ENCODE measurements at places on chromosomes 6 and 20.

DNA sequence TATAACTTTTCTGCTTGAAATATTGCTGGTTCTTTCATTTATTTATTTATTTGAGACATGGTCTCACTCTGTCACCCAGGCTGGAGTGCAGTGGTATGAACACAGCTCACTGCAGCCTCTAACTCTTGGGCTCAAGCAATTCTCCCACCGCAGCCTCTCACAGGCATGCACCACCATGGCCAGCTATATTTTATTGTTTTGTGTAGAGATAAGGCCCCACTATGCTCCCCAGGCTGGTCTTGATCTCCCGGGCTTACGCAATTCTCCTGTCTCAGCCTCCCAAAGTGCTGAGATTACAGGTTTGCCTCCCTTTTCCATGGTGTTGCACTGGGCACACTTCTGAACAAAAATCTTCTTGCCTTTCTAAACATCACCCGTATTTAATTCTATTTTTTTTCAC is 39.1 kb upstream of the RNGTT start:
- no peak for DNase-seq

GRCh38 chr20:53867741-53868351 is 202.5 kb downstream of the BCAS1 start:
- no peak for DNase-seq

DNA sequence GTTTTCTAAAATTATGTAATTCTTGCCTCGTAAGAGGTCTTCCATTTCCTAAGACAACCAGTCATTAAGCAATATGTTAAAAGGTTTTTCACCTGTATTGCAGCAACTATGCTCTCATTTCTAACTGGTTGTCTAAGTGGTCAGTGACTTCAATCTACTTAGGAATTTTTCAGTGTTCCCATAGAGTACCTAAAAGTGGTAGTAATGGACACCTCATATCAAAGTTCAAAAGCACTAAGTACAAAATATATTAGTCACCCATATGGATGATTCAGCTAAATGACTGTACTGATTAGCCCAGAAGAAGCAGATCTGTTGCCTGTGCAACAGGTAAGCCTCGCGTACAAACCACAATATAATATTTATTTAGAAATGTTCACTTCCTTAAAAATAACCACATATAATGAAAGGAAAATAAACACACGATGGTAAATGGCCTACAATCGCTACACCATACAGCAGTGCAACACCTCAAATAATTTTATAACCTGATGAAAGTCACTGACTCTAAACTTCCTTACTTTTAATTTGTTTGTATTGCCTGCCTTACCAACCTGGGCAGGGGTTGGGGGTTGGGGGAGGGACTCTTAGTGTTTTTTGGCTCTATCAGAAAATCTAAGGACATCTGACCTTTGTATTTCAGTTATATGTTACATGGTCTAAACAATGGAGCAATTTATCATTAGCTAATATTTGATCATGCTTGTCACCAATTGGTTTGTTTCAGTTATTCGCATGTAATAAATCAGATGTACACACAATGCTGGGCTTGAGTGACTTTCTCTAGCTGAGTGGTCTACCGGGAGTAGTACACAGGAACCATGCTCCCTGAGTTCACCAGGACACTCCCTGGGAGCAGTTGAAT is 105.9 kb downstream of the HIVEP2 start:
- DNase-seq, result no peak

DNA sequence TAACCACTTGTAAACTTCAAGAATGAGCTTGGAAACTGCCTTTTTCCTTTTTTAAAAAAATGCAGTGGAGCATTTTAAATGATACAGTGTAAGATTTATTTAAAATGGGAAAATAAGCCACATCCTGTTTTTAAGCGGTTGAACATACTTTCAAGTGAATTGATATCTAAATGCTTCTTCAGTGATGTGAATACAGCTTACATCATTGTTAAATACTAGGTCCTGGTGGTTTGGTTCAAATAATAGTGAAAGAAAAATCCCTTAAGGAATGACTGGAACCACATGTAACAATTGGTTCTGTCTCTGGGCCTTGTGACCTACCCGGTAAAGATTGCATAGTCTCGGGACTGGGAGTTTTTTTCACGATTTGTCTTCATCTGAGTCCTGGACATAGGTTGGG is 44.2 kb downstream of the BMP6 start:
- DNase-seq, result no peak

- DNase-seq, result no peak
Observed at GRCh38 chr6:43178951-43179830, 2.8 kb upstream of the CUL9 start.

Measured in GM20000 (cell line).